ENCODE measurements at places on chromosomes 2 and 18.

- no peak for DNase-seq
Measured at GRCh38 chr18:45993438-45993837, 26.3 kb upstream of the EPG5 start.

GRCh38 chr2:169768262-169768995, 30.2 kb upstream of the SSB start:
- peak; percentile 21 for DNase-seq

- no peak for DNase-seq
Measured at GRCh38 chr2:109144271-109144670, 15.3 kb downstream of the SH3RF3 start.

DNA sequence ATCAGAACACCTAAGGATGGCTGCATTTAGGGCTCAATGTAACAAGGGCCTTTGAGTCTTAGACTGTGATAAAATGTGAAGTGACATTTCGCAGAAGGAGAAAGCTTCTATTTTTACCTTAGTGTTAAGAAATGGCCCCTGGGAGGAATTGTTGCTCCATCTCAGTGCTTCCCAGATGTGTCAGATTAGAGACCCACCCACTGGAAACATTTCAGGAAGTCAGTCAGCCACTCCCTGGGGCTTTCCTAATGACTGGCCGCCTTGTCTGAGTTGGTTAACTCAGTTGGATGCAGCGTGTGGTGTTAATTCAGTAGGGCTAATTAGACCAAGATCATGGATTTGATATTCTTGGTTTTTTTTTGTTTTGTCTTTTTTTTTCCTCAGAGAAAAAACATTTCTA, 355.9 kb downstream of the PIK3C3 start:
- DNase-seq, result no peak

GRCh38 chr2:224938651-224939182, 103.6 kb downstream of the DOCK10 start:
- DNase-seq, result peak; percentile 42

Data from lung (tissue), 17 donors.